A549 treated with CORT108297 at 1 μM for 4 hours (cell line): ENCODE measurements at places on chromosomes 2 and 18. TPM values are rescaled to one million over a fixed set of nuclear protein-coding genes. Genes with fewer than 3 reads are reported as not detected.

The GALNT14 gene
- total RNA-seq: 44.4 to 51.6 TPM (median 48.4 TPM) in 5 replicates

The ALPI gene
- not detected in 5 replicates for total RNA-seq

The CCDC74B gene
- 4.4 to 8.4 TPM (median 6.9 TPM) in 5 replicates for total RNA-seq

The CHRNG gene
- total RNA-seq: not detected in 5 replicates

The MAPK4 gene
- 0.08 to 0.11 TPM (median 0.09 TPM) in 5 replicates for total RNA-seq

The EVX2 gene
- total RNA-seq: not detected in 5 replicates

The SERPINB4 gene
- 0.14 to 0.25 TPM (median 0.19 TPM) in 5 replicates for total RNA-seq

The ANKRD30B gene
- total RNA-seq: 0.02 to 0.03 TPM (median 0.02 TPM) in 3 of 5 replicates, not detected in the others

The ALPG gene
- 0.12 to 0.22 TPM (median 0.16 TPM) in 5 replicates for total RNA-seq

The SGPP2 gene
- total RNA-seq: 0.21 to 0.33 TPM (median 0.27 TPM) in 5 replicates

The PCARE gene
- total RNA-seq: not detected in 5 replicates

The DNMT3A gene
- 6.5 to 9.6 TPM (median 8.8 TPM) in 5 replicates for total RNA-seq

The RAB17 gene
- total RNA-seq: 0.13 to 0.28 TPM (median 0.18 TPM) in 4 of 5 replicates, not detected in the other

The LGALSL gene
- 7.7 to 10.8 TPM (median 8.7 TPM) in 5 replicates for total RNA-seq

The LRP1B gene
- total RNA-seq: not detected in 5 replicates

The TLX2 gene
- total RNA-seq: 0.16 to 0.44 TPM (median 0.27 TPM) in 5 replicates
